ENCODE measurements at places on chromosomes 5 and 9.

- no peak for DNase-seq
These were observed 54.1 kb downstream of the PRRC1 start for GRCh38 chr5:127571314-127572131.

DNA sequence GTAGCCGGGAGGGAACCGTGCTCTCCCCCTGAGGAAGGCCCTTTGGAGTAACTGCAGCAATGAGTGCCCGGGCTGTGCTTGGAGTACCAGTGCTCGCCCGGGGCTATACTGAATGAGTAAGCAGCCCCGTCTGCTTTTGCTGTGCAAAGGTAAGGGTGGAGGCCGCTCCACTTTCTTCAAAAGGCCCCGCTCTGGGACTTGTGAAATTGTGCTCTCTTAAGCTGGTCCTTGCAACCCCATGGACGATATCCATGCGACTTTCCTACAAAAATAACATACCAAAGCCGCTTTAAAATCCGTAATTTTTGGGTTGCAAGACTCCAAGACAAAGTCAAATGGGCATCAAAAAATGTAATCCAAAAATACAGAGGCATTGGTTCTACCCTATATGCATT, 578 bp upstream of the TNFAIP8 start:
- no peak for DNase-seq

- DNase-seq = no peak
These were observed 106.8 kb upstream of the FBN2 start for GRCh38 chr5:128644863-128645262.

- no peak for DNase-seq
These were observed 42.3 kb upstream of the DAPK1 start for GRCh38 chr9:87455407-87455806.

GRCh38 chr5:147193123-147193522, 41.7 kb upstream of the STK32A start:
- DNase-seq = no peak

GRCh38 chr9:37583522-37584121, 7.4 kb upstream of the FBXO10 start:
- no peak for DNase-seq

Measured in head of caudate nucleus (tissue), 42 donors.